ENCODE measurements at places on chromosomes 12 and 14.

GRCh38 chr14:69460093-69460701 is 24.3 kb upstream of the PLEKHD1 start:
- no peak for DNase-seq

DNA sequence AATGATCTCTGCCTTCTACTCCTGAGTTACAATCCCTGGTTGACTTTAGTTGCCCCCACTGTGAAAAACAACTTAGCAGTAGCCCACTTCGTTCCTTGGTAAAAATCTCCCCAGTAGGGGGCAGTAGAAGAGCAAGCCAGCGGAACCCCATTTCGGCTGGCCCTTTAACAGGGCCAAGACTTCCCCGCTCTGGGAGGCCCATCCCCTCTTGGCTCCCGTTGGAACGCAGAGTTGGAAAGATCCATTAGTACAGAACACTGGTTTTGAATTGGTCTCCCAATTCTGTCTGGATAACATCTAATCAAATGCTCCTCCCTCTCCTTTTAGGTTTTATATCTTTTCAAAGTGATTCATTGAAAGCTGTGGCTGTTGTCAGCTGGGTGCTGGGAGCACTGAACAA is 1133.3 kb downstream of the BCL11B start:
- DNase-seq: no peak

DNA sequence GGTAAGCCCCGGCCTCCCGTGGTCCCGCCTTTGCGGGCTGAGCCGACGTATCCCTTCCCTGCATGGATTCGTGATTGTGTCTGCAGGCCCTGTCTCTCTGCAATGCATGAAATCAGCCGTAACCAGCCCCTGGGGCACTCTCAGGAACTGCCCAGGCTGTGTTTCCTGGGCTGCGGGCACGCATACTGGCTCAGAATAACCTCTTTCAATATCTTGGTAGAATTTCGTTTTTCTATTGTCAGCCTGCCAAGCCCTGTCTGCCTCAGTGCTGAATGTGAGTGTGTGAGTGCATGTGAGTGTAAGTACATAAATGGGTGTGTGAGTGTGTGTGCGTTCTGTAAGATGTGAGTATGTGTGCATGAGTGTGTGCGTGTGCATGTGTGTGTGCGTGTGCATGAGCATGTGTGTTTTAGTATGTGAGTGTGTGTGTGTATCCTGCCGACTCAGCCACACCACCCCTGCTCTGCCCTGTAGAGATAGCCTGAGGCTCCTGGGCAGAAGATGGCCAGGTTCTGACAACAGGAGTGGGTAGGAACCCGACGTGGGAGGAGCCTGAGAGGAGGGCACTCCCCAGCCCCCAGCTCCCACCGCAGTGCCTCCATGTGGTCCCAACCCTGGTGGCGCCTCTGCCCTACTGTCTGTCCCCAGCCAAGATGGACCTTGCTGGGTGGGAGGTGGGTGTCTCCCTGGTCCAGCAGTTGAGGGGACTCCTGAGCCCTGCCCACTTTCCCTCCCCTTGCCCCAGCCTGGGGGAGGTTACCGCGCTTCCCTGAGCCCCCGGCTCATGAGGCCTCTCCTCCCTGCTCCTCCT is 268.8 kb downstream of the ADGRD1 start:
- no peak for DNase-seq

- DNase-seq: no peak
Observed at GRCh38 chr12:46839232-46839631, 13.4 kb upstream of the SLC38A4 start.

GRCh38 chr12:54653025-54653424 is 4.9 kb upstream of the DCD start:
- no peak for DNase-seq

DNA sequence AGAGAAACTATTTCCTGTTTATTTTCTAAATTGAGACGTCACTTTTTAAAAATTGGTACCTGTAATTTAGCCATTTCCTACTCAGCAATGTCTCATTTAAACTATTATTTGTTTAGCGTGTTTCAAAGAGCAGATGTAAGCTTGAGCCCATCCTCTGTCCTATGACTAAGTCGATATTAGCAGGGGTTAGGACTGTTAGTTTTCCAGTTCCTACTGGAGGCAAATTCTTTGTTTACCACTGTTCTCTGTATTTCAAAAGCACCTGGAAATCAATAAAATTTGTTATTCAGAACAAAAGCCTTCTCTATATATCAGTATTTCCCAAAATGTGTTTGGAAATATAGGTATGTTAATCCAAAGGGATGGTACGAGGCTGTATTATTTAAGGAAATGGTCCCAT is 42.4 kb downstream of the MDM2 start:
- no peak for DNase-seq

GRCh38 chr12:116635487-116635886 is 76.3 kb downstream of the MAP1LC3B2 start:
- no peak for DNase-seq

DNA sequence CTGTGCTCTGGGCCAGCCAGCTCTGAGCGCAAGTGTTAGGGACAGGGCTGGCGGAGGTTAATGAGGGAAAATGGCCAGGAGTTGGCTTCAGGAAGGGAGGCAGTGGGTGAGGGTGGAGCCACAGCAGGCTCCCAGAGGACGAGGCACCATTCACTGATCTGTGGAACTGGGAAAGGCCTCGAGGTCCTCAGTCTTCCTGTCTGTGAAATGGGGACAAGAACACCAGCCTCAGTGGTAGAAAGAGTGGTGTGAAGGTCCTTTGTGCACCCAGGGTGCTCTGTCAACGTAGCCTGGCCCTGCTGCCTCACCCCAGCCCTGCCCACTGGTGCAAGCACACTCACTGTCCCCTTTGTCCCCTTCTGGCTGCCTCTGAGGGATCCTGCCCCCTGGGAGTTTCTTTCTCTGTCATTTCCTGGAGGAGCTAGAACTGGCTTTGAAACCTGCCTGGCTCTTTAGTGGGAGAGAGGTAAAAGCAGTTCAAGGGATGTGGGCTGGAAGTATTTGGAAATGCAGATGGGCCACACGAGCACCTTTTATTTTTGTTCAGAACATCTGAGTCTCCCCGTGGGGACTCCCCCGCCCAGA is 25.0 kb downstream of the SYNDIG1L start:
- no peak for DNase-seq

- no peak for DNase-seq
Observed at GRCh38 chr14:92668276-92668973, 80.0 kb downstream of the LGMN start.

DNA sequence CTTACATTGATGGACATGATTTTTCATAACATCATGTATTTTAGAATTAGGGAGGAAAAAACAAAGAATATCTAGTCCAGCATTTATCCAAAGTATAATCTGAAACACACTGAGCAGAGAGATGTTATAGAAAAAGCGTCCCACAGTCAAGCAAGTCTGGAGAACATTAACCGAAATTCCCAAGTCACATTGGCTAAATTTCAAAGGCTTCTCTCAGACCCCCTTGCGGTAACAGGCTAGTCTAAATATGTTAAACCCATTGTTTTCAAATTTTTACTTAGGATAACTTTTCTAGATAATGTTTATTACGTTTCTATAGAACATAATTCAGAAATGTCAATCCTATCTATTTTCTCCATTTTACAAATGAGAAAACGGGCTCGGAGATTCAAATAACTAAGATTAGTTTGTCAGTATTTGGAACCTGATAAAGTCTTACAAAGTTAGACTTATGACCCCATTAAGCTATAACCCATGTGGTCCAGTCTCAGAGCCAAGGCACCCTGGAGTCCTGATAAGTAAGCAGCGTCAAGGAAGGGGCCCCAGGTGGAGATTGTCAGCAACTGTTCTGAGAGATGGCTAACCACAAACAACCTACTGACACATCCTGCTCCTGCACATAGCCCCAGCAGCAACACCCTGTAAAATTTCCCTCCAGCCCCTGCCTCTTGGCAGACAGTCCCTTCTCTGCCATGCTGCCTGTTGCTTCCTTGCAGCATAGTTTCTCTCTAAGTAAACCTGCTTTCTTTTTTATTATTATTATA is 220.6 kb upstream of the TMEM260 start:
- DNase-seq: no peak

GRCh38 chr12:120625557-120626419 is 14.6 kb upstream of the CABP1 start:
- no peak for DNase-seq

GRCh38 chr12:107875786-107876185 is 101.3 kb downstream of the ASCL4 start:
- DNase-seq: no peak

DNA sequence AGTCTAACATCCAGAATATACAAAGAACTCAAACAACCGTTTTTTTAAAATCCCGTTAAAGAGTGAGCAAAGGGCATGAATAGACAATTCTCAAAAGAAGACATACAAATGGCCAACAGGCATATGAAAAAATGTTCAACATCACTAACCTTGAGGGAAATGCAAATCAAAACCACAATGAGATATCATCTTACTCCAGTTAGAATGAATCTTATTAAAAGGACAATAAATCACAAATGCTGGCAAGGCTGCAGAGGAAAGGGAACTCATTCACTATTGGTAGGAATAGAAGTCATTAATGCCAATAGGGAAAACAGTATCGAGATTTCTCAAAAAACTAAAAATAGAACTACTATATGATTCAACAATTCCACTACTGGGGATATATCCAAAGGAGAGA is 520.1 kb downstream of the RMST start:
- DNase-seq: no peak

GRCh38 chr14:99393059-99393655 is 87.5 kb downstream of the SETD3 start:
- DNase-seq: no peak

DNA sequence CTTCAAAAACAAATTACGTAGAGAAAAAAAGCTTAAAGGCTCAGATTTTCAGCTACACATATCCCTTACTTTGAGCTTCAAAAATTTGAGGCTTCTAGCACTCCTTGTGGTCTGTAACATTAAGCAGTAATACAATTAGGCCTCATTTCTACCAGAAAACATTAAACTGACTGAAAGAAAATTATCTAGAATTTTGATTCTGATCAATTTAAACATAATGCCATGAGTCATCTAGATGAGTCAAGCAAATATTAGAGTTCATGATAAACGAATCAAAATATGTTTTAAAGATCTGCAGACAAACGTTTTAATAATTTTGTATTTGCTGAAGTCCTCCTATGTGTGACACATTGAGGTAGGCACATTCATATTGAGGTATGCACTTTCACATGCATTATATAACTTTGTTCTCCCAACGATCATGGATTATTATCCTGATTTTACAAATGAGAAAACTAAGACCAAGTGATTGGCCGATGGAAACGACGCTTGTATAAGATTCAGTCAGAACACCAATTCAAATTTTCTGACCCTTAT is 4.3 kb downstream of the OSBPL8 start:
- DNase-seq: no peak

GRCh38 chr12:4025181-4026019 is 152.2 kb upstream of the PARP11 start:
- DNase-seq: no peak

DNA sequence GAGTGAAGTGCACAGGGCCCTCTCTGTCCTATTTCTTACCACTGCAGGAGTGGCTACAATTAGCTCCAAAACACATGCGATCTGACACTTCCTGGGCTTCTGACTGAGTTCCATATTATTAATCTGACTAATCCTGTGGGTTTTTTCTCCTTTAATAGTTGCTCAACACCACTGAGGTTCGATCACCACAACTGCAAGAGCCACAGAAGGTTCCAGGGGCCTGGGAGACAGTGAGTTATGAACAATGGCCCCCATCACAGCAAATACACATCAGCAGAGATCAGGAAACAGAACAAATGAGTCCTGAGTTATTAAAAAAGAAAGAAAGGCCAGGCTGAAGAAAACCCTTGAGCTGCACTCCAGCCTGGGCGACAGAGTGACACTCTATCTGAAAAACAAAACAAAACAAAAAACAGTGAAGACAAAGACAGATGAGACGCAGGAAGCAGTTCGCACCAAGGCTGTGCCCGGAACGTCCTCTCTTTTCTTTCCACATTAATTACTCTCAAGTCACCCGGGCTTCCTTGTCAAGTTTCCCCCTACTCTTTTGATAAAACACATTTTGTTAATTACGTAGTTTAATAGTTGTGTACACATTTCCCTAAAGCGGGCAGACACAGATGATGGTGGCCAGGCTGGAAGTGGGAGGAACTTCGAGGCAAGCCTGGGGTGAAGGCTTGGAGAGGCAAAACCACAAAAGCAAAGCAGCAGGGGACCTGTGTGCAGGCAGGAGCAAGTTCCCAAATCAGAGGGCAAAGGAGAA is 42.7 kb downstream of the CDC42BPB start:
- DNase-seq: no peak

GRCh38 chr12:80038062-80038560 is 61.2 kb upstream of the OTOGL start:
- DNase-seq: no peak

DNA sequence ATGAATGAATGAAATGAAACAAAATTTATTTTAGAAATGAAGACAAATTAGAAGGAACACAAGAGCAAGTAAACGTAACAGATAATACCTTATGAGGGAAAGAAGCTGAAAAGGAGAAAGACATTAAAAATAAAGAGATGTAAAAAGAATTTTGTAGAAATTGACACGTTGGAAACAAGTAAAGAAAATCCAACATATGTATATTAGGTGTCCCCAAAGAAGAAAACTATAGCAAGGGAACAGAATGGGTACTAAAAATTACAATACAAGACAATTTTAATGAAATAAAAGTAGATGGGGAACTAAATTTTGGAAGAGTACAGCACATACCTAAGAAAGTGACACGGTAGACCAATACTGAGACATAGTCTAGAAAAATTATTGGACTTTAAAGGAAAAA is 16.7 kb downstream of the DNM1L start:
- no peak for DNase-seq

GRCh38 chr14:48598458-48598857 is 923.1 kb upstream of the MDGA2 start:
- no peak for DNase-seq

GRCh38 chr12:52494100-52494499 is 1.0 kb upstream of the KRT6A start:
- DNase-seq: no peak

GRCh38 chr12:104748790-104749189 is 209.3 kb downstream of the SLC41A2 start:
- DNase-seq: no peak

DNA sequence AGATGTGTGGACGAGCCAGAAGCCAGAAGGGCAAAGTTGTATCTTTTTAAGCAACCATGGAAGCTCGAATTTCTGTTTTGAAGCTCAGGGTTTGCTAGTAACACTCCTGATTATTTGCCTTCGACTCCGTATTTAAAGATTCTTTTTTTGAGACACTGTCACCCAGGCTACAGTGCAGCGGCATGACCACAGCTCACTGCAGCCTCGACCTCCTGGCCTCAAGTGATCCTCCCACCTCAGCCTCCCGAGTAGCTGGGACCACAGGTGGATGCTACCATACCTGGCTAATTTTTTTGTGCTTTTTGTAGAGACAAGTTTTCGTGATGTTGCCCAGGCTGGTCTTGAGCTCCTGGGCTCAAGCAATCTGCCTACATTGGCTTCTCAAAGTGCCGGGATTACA is 18.7 kb upstream of the OASL start:
- DNase-seq: no peak

Measured in cerebellar nuclear complex (tissue), 1 donor.